ENCODE measurements at places on chromosomes 6 and 20. TPM values are rescaled to one million over a fixed set of nuclear protein-coding genes. Genes with fewer than 3 reads are reported as not detected.

DNA sequence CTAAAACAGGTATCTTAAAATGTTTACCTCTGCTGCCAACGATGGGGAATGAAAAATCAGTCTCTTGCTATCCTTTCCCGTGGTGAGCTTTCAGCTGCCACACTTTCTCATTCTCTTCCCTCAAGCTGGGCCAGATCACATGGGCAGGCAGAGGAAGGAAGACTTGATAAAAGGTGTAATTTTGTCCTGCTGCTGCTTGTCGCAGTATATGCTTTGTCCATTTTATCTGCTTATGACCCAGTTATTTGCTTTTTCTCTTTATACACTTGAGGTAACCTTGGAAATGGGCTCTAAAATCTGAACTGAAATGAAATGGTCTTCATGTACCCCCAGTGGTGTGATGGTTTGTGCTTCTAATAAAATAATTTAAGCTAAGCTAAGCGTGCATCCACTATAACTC, 695.9 kb upstream of the FLRT3 start:
- ATAC-seq: no peak

The COL10A1 gene
- not detected for total RNA-seq

DNA sequence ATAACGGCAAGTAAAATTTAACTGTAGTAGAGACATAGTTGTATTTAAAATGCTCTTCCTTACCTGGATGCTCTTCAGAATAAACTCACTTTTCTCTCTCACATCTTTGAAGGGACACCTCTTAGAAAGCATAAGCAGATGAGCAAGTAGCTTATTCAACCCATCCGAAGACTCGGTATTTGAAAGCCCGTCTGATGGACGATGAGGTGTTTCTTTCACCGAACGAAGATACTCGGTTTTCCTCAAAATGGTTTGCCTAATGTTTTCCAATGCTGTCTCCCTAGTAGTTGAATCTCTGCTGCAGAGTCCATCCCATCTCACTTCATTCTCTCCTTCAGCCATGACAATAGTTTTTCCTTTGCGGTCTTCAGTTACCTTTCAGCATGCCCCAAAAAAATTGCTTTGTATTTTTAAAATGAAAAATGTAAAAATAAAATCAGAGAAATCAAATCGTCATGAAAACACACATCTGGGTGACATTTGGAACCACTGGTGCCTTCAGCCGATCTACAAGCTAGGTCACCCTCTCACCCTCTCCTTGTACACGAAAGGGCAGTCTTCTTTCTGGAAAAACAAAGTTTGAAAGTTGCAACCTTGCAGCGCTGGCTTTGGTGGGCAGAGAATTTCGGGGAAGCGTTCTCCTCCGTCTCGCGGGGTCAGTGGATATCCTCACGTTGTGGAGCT, 772 bp downstream of the SESN1 start:
- ATAC-seq: no peak

DNA sequence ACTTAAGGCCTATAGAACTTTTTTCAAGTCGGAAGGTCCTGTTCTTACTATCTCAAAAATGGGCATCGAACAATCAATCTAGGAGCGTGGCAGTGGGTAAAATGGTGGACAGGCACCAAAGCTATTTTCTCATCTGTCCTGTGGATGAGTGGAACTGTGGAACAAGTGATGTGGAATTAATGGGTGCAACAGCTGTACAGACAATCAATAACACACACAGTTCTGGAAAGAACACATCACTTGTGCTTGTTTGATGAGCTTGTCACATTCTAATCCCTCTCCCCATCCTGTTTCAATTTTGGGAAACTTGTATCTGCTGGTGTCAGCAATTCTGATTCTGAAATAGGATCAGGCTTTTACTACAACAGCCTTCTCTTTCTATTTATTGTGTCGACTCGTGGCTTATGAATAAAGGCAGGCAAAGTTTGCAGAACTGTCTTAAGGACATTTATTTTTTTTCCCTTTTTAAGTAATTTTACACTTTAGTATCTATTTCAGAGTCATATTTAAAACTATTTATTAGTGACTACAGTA, 11.5 kb downstream of the RBM24 start:
- ATAC-seq: no peak

- ATAC-seq: no peak
These were observed 93.7 kb downstream of the MAP3K4 start for GRCh38 chr6:161085246-161085645.

The LCA5 gene
- total RNA-seq: 0.80 TPM

The HEBP2 gene
- 162 TPM for total RNA-seq

The LY6G6C gene
- total RNA-seq: 10.8 TPM

The PRND gene
- total RNA-seq: not detected

DNA sequence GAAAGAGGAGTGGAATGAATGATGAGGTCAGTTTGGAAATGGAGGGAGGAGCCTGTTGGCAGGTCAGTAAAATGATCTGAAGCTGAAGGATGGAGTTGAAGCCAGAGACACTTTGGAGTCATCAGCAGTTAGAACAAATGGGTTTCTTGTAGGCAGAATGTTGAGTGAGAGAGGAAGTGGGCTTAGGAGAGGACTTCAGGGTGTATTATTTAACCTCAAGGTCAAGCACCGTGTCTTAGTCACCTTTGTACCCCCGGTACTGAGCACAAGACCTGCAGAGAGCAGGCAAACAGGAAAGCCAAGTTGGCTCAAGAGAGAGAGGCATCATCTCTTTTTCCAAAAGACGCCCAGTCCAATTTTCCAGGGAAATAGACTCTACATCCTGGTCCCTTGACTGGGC, 23.3 kb downstream of the C20orf173 start:
- no peak for ATAC-seq

- peak; percentile 94 for ATAC-seq
These were observed at the start of gene LRFN2 for GRCh38 chr6:40587240-40588069. Gene LRFN2 (minus strand): TSS chr6:40587364.
